ENCODE measurements at places on chromosomes 1 and 21.

DNA sequence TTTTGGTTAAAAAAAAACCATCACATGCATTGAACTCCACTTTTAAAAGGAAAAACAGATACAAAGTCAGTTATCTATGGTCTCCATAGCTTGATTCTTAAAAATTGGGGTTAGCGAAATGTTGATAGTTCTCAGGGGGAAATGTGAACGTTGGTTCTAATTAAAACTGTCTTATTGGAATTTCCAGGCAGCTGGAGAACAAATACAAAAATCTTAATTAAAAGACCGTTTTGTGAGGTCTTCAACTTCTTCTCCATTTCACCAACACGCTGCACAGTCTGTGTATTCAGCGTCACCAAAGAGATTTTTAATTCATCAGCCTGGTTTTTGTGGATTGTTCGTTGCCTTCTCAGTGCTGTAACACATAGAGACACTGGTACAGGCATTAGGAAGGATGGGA lies 99.3 kb upstream of the COA6 start:
- no peak for DNase-seq

DNA sequence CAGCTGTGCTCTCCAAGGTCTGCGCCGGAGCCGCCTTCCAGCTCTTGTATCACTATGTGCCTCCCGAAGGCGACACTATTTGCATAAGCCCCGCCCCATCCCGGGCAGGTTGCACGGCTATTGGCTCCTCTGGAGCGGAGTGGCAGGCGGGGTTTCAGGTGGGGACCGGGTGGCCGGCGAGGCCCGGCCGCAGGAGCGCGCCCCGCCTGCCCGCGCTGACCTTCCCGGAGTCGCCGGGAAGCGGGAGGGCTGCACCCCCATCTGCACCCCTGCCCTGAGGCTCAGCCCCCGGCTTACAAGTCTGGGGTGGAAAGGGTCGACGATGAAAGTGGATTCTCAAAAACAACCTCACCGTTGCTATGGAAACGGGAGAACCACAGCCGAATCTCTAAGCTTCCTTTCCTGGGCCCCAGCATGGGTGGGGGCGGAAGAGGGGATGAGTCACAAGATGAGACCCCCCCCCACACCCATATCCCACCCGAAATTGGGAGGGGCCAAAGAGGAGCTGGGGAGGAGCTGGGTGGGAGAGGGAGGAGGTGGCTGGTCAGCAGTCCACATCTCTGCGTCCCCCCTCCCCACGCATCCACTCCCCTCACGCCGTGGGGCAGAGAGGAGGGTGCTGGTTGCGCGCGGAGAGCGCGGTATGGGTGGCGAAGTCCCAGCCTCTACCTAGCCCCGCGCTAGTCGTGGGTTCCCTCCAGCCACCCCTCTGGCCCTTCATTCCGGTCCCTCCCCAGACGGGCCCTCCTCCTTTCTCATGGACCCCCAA lies at the start of gene HPCAL4:
Gene HPCAL4, minus strand, starts transcription at position 51 of the 769 bp plus-strand sequence. CDS start 6,830 bp downstream, outside the sequence.
- peak; percentile 17 for DNase-seq

- no peak for DNase-seq
These were observed 85.5 kb downstream of the CAMK2N1 start for GRCh38 chr1:20400341-20401177.

- DNase-seq, result no peak
These were observed 82.3 kb downstream of the ACTL8 start for GRCh38 chr1:17837233-17838030.

- no peak for DNase-seq
These were observed 78.6 kb upstream of the RGS2 start for GRCh38 chr1:192730198-192730597.

DNA sequence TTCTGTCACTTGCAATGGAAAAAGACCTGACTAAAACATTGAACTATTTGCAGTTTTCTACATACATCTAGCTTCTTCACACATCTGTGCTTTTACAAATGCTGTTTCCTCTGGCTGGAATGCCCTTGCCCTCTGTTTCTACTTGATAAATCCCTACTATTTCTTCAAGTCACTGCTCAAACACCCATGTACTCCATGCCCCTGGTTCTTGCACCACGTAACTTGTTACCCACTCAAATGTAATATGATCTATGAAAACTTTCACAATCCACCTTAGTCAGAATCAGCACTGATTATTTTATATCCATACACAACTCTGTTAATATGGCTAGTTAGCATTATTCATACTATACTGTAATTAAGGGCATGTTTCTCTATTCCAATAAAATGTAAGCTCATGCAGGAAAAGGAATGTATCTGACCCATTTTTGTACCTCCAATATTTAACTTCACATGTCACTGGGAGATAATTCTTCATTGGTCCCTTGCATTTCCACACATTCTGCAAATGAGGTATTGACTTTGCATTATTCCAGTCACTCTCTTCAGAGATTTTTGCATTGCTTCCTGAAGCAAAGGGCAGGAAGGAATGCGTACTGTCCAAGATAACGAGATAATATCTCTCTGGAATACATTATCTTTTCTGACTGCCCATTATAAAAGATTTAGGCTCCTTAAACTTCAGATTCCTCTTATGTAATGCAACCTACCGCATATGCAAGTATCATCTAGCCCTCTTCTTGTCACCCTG lies 158.3 kb downstream of the COL24A1 start:
- no peak for DNase-seq

DNA sequence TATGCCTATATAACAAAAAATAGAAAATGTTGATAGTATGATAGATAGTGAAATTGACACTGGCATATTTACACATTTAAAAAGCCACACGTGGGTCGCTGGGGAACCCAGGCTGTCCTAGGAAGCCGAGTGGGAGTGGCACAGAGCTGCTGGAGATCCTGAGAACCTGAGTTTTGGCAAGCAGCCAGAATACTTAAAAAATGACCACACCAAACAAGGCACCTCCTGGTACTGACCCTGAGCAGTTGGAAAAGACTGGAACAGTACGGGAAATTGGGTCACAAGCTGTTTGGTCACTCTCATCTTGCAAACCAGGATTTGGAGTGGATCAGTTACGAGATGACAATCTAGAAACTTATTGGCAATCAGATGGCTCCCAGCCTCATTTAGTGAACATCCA lies 111.5 kb downstream of the ZFYVE9 start:
- DNase-seq, result no peak

DNA sequence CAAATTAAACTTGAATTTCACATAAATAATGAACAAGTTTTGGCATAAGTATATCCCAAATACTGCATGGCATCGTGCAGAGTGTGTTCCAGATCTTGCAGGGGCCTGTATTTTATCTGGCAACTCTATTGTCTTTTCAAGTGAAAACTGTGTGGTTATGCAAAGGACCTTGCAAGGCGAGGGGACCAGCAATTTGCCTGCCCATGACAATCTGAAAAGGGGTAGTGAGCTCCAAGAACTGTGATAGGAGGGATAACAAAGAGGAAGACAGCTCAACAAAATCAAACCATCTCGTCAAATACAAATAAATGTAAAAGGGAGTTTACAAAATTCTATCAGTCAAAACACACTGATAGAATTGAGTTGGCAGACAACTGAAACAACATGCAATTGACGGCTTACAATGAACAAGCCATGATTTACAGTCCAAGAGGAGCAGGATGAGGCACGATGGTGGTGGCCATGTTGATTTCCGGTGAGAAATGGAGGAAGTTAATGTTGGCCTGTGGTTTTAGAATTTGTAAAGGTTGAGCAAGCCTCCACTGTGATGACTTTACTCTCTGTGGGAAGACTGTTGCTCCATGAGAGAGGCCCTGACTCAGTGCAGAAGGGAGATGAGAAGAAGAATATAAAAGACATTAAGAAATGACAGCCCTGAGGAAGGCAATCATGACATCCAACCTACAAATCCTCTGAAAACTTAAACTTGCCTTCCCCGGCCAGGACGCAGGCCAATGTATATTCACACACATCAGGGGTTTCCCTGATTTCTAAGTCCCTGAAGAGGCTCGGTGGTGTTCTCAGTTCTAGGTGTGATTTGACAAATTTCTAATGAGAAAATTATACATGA lies 132.2 kb downstream of the ADSS2 start:
- peak; percentile 14 for DNase-seq

DNA sequence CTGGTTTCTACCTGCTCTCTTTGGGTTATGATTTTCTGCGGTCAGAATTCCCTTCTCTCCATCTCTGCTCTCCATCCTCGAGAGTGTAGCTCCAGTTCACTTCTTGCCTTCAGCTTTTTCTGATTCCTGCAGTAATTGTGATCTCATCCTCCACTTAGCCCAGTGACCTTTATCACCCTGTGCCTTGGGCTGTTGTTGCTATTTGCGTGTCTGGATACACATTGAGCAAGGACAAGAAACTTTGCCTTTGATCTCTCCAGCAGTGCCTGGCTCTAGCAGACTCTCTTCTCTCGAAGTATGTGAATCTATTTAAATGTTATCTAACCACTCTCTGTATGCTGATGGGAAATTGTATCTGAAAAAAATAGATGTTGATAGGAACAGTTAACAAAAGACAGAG lies 76.4 kb upstream of the MARK1 start:
- no peak for DNase-seq

- no peak for DNase-seq
These were observed 23.1 kb downstream of the EIF2D start for GRCh38 chr1:206589206-206589605.

Data from esophagus squamous epithelium (tissue), 5 donors.